ENCODE measurements at places on chromosomes 7 and 10.

- no peak for DNase-seq
These were observed 187.9 kb downstream of the CDC14C start for GRCh38 chr7:49112222-49112621.

DNA sequence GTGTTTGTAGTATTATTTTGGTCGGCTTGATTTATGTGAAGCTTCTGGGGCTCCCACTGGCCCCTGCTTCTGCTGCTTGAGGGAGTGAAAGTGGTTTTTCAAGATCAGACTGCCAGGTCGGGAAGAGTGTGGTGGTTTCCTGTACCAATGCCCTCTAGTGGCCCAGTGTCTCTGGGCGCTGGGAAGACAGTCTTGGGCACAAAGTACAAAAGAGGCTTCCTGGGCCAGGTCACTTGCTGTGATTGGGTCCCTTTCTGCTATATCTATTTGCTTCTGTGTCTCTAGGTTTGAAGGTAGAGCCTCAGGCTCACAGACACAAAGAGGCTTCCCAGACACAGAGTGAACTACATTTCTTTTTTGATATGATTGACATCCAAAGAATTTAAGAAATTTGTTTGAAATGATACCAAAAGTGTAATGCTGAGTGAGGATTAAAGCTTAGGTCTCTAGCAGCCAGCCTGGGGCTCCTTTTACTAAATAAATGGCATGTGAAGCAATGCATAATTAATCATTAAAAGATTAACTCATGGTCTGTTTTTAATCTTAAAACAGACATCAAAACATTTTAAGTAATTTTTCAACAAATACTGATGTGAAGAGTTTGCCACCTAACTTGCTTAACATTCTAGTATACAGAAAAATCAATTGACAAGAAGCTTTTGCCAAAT lies 36.3 kb downstream of the ABCB1 start:
- peak; percentile 13 for DNase-seq

DNA sequence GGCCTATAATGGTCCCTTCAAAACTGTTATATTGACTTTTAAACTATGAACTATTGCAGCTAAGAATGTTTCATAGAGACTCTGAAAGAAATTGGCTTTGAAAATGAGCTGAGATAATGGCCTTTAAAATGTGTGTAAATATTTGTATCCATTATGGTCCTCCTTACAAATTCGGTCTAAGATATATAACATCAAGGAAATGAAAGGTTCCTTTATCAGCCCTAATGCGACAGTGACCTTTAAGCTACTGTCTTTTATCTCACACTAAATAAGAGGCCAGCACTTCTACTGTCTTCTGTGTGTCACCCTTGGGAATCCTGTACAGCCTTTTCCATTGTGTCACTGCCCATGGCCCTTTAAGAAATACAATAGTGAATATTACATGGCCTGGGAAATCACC lies 19.5 kb downstream of the COL28A1 start:
- DNase-seq: no peak

GRCh38 chr7:30164567-30164966 lies 29.8 kb downstream of the MTURN start:
- peak; percentile 83 for DNase-seq

GRCh38 chr7:155710031-155710430 lies 65.6 kb downstream of the RBM33 start:
- DNase-seq: no peak

DNA sequence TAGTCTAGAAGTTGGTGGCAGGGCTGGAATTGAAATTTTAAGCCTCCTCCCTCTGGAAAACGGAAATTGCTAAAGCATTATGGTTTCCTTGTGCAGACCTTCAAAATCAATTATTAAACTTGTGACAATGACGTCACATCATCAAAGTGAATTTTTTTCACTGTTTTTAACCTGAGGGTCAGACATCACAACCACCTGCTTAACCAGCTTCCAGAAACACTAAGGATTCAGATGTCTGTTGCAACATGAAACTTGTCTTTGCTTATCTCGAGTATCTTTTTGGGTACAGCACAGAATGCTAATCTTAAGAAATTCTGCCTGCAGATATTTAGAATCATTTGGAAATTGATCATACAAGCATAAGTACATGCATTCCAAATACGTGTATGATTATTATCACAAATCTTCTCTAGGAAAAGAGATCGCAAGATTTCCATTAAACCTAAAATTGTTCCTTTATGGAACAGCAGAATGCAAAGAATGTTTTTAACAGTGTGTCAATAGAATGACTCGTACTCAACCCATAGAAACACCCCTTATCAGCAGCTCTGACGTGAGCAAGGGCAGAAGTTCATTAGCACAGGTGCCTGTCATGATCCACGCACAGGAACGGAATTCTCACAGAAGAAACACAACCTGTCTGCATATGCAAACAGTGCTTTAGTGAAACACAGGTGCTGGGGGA lies 4.1 kb upstream of the GTPBP4 start:
- peak; percentile 51 for DNase-seq

DNA sequence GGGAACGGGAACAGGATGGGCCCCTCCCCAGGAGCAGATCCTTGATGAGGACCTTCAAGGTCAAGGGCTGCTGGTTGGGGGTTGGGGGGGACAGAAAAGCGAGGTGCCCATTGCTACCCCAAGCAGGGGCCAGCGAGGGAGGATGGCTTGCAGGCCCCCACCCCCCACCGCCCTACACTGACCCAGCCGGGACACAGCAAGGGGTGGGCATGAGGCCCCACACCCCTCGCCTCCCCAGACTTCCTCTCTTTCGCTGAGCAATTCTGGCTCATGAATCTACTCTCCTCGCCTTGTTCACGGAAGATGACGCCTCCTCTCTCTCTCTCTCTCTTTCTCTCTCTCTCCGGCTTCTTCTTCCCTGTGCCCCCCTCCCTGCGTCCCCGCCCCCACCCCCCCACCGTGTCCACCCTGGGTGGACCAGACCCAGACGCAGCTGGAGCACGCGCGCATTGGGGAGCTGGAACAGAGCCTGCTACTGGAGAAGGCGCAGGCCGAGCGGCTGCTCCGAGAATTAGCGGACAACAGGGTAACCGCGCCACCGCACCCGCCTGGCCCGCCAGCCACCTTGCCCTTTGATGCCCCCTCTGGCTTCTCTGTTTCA lies 81.1 kb upstream of the GTF2IRD1 start:
- no peak for DNase-seq

DNA sequence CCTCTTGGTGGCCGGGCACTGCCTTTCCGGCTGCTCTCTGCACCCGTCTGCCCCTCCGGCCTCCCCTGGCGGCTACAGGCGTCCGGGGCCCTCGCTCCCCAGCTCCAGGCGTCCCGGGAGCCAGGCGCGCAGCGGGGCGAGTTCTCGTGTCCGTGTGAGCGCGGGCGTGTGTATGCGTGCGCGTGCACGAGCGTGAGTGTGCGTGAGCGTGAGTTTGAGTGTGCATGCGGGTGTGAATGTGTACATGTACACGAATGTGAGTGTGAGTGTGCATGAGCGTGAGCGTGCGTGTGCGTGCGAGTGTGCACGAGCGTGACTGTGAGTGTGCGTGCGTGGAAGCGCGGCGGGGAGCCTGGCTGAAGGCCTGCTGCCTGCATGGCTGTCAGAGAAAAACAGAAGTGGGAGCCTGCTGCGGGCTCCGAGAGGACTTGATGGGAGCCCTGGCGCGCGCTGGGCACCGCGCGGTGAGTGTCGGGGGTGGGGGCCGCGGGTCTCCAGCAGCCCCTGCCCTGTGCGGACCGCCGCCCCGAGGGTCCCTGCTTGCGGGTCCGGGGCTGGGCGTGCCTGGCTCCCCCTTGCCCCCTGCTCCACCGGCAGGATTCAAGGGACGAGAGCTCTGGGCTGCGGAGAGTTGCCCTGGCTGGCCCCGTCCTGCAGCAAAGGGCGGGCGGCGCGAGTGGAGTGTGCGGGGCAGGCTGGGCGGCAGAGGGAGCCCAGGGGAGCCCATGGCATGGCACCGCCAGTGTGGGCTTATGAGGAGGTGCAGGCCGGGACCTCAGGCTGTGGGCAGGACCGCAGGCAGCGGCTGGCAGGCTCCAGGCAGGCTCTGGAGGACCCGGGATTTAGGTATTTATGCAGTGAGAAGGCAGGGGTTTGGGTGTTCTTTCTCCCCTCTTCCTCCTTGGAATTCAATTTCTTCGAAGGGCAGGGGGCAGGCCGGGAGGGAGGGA lies 75.8 kb upstream of the EN2 start:
- DNase-seq: no peak

DNA sequence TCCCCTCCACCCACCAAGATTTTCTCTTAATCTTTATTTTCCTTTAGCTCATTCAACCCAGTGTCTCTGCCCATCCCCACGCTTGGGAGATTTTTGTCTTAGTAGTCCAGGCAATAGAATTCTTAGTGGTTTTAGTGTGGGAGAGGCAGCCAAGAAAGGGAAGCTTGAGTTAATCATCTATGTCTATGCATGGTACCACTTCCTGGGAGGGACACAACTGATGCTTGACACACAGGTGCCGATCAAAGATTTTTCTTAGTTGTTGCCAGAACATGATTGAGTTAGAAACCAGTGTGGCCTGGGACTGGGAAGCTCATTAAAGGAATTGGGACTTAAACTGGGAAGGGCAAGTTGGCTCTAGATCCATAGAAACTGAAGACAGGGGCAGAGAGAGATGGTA lies 3.1 kb downstream of the STRA8 start:
- no peak for DNase-seq

DNA sequence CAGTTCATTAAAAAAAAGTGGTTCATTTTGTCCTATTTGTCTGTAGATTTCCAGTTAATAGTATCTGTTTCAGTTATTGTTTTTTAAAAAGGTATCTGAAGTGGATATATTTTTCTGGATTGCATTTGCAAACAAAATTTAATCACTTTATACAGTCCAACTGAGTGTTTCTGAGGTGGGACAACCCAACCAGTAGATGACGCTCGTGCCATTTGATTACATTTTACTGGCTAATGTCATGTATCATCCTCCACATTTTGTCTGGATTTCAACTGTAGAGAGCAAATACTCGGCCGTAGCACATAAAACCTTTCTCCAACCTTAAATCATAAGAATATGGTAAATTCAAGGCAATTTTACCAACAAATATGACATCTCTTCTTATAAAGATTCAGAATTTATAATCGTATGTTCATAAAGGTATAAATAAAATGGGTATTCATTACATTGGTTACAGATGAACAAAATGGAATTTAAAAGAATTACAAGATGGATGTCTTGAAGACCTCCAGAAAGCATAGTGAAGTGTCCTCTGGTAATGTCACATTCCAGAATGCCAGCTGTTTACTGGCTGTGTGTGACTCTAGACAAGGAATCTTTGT lies 789.0 kb downstream of the PHTF2 start:
- DNase-seq: peak; percentile 46

DNA sequence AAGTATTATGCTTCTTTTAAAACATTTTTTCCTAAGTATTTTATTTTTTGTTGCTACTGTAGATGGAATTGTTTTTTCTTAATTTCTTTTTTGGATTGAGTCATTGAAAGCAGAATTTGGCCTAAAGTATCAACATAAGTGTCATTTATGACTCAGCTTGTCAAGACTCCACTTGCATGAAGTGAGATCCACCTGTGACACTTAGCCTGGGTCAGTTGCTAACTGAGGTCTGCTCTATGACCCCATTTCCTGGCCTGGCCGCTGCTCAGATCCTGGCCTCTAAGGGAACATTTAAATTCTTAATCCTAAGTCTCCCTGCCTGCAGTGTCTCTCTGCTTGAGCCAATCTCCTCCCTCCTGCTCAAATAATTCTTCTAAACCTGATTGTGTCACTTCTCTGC lies 35.5 kb downstream of the TMEM270 start:
- peak; percentile 67 for DNase-seq

DNA sequence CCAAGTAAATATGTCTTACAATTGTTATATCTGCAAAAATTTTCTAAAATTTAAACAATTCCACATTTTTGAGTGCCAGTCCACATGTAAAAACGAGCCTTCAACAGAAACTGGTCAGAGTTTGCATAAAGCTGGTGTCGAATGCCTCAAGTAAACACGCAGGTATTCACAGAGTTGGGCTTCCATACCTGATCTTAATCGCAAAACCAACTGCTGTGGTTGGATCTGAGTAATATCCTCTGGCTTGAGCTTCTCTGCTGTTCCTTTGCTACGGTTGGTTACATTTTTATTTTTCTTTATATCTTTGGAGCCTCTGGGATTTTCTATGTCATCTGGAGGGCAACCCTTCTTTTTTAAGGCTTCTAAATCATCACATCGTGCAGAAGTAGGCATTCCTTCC lies 28.4 kb downstream of the ITGB1 start:
- no peak for DNase-seq

GRCh38 chr7:129771928-129772479 lies 160.5 kb downstream of the NRF1 start:
- no peak for DNase-seq

GRCh38 chr7:79868010-79868409 lies 266.6 kb upstream of the GNAI1 start:
- DNase-seq: peak; percentile 3

- DNase-seq: no peak
These were observed 72.9 kb downstream of the ITIH5 start for GRCh38 chr10:7593905-7594304.

DNA sequence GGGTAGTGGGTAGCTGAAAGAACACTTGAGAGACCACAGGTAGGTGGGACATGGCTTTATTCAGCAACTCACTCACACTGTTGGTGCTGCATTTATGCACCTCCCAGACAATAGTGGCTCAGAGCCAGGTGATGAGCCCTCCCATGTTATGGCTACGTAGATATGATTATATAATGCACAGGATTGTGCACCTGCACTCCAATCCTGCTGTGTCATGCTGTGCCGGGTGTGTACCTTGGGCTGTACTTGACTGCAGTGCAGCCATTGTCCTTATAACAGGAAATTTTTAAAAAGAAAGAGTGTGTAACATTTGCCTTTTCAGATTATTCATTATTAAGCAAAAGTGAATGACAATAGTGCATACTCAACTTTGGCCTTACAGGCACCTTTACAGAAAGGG lies 366.1 kb upstream of the BMPER start:
- DNase-seq: no peak

DNA sequence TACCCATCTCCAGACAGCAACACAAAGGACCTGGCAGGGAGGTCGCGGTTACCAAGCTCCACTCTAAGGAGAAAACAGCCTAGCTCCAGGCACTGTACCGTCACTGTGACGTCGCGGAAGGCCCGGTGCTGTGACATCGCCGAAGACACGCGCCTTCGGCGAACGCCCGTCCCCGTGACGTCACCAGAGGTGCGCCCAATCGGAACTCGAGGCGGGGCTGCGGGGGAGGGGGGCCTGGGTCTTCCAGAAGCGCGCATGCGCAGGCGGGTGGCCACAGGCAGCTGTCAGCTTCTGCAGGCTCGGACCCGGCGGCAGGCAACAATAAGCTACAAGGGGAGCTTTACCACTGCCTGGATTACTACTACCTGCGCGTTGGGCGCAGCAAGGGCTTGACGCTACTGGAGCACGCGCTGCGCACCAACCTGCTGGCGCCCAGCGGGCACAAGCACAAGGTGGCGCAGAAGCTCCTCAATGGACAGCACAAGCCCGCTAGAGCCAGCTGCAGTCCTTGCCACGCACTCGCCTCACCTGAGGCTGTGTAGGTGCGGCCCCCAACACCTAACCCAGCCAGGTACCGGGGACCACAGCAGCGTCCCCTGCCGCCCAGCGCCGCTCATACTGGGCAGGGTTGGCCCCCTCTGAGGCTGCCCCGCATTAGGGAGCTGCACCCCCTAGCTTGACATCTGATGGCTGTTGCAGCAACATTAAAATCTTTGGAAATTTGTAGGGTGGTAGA lies 208.4 kb downstream of the TPST1 start:
- peak; percentile 33 for DNase-seq

All from ELR (cell line).